Immature natural killer cell (primary cell): ENCODE measurements at places on chromosomes 3 and 15.

DNA sequence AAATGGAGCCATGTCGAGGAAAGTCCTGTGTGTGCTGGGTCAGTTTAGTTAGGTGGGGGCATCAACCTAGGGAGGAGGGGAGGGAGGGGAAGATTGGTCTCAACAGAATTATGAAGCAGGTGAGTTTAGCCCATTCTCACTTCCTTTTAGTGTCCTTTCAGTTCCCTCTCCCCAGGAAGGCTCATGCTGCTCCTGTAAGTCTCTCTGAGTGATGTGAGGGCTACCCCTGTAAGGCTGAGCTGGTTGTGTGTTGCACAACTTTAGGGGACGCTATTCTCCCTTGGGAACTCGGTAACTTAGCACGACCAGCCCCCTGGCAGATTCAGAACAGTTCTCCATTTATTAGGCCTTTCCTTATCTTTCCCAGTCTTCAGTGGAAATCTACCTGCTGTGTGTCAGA, 21.2 kb downstream of the IL5RA start:
- DNase-seq, result no peak

DNA sequence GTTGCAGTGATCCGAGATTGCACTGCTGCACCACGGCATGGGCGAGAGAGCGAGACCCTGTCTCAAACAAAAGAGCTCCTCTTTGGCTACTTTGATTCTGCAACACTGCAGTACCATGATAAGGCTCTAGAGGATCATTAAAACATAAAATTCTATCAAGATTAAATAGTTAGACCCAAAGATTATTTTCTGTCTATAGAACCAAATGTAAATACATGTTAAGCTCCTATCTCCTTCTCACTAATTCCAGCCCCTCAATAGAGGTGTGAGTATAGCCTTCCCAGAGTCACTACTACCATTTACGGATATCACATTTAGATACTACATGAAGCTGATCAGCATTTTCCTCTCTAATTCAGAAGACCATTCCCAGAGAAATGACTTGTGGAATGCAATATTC, 4.3 kb upstream of the MUC13 start:
- no peak for DNase-seq

DNA sequence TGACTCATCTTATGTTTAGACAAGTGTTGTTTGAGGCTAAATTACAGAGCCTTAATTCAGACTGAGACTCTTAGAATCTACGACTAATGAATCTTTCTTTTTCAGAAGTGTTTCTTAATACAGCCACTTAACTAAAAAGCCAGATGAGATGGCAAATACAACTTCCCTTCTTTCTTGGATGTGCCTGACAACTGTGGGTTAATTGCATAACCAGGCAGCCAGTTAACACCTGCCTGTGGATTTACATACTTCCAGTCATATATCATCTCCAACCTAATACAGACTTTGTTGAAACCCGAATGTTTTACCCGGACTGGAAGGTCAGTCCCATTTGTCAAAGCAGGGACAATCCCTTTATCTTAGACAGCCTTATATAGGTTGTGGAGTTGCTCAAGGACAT, 297.6 kb downstream of the VPS13C start:
- no peak for DNase-seq

GRCh38 chr15:93477188-93477587, 388.2 kb upstream of the RGMA start:
- no peak for DNase-seq
